Tongue (tissue), 3 donors: ENCODE measurements at places on chromosomes 3 and 15. TPM values are rescaled to one million over a fixed set of nuclear protein-coding genes. Genes with fewer than 3 reads are reported as not detected.
A peak's percentile ranks its signal among the peaks of the same experiment; 100 is the strongest.

The WNT7A gene
- total RNA-seq, result 0.10 TPM

The GOLGA6B gene
- total RNA-seq, result 0.21 TPM

The GATA2 gene
- 6.3 TPM for total RNA-seq

The SI gene
- not detected for total RNA-seq

- DNase-seq, result no peak
These were observed 1356.7 kb downstream of the SI start for GRCh38 chr3:163721596-163721995.

DNA sequence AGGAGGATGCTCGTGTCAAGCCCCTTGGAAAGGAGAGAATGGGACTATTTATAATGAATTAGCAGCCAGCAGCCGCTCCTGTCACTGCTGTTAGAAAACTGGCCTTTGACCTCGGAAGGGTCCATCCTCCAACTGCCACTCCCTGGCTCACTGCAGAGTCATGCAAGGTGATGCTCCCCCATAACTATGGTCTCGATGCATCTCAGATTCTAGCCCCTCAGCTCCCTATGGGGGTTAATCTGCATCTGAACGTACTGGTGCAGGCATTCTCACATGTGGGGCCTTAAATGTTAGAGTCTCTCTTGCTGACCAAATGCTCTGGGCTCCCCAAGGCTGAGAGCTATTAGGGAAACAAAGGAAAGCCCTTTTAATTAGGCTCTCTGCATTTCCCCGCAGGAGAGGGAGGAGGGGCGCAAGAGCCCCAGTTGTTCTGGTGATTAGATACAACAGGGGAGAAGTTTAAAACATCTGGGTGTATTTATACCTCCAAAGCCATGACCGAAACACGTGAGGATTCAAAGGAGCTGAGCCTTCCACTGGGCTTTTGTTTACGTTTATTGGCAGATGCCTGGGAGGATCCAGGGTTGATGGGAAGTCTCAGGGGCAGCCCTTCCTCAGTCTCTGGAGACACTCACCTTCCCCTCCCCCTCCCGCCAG lies 182.5 kb downstream of the OPA1 start:
- no peak for DNase-seq

GRCh38 chr3:172186607-172187006 lies 147.2 kb downstream of the FNDC3B start:
- DNase-seq, result no peak

DNA sequence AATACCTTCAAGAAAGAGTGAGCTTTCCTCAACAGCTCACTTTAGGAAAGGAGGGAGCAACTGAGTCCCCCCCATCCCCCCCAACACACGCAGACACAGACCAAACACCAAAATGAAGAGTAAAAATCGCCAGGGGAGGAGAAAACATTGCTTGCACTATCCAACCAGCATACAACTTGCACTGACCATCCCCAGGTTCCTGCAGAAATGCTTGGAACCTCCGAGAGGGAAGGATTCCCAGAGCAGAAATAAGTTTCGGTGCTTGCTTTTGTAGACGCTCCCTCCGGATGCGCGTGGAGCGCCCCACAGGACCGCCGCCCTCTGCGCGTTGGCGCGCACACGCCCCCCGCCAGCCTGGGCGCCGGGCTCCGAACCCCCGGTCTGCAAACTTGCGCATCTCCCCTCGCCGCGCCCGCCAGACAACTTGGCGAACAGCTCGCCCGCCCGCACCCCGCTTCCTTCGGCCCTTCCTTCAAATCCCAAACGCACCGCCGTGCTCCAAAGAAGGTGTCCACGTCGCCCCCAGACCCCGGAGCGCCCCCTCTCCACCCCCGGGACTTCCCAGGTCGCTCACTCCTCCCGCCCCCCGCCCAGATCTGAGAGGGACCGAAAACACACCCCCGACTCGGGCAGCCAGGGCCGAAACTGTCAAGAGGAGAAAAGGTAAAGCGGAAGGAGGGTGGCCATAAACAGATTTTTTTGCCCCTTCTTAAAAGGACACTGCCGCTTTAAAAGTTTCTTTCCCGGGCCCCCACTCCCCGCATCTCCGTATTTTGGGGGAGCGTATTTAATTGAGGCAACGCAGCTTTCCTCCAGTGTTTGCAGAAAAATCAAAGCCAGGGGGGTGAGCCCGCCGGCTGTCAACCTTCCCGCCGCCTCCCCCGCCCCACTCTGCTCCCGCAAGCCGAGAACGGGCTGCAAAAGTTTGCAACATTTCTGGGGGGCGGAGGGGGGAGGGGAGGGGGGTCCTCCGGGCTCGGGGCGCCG lies 859 bp downstream of the RORA start:
- DNase-seq, result peak; percentile 29

DNA sequence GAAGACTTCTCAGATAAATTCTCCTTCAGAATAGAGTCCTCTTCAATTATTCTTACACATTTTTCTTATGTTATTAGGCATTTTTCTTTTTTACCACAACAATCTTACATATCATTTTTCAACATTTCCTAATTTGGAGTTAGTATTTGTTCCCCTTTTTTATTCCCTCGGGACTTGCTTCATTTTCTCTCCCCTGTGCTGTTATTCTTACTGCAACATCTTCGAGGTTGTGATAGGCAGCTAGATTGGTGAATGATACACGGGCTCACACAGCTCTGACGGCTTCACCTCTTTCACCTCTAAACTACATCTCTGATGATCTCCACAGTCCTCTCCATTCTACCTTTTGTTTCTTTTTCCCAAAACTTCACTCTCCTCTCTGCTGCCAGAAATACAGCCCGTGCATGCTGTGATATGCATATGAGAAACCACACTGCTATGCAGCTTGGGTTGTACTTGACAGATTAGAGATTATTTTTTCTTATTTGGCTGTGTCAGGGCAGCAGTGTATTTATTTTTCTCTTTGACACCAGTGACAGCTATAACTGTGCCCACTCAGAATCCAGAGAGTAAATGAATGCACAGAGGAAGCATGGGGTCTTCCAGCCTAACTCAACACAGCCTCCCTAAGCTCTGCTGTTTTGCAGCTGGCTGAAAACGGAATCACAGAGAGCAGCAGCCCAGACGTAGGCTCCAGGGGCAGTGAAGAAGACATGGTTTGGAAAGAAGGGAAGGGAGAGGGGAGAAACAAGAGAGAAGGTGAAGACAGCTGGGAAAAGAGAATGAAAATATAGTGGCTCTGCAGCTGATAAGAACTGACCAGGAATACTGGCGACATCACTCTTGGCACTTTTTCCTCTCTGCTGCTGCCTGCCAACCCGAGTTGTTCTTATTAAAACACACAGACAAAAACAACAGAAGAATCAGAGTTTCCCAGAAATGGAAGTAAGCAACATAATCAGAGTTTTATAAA lies 61.8 kb downstream of the SLC9A9 start:
- DNase-seq, result peak; percentile 62

DNA sequence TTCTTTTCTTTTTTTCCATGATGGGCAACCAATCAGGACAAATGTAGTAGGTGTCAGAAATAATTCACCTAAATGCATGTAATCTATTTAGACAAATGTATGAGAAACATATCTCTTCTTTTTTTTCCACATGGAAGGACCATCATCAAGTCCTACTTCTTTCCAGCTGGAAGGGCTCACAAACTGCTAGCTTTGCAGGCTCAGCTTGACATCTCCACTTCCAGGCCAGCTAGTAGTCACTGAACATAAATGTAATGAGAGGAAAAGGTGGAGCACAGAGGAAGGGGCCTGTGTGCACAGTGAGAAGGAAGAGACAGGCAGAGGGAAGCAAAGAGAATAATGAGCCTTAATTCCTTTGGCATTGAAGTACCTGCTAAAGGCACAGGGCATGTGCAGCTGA lies 504.9 kb downstream of the MCTP2 start:
- no peak for DNase-seq

DNA sequence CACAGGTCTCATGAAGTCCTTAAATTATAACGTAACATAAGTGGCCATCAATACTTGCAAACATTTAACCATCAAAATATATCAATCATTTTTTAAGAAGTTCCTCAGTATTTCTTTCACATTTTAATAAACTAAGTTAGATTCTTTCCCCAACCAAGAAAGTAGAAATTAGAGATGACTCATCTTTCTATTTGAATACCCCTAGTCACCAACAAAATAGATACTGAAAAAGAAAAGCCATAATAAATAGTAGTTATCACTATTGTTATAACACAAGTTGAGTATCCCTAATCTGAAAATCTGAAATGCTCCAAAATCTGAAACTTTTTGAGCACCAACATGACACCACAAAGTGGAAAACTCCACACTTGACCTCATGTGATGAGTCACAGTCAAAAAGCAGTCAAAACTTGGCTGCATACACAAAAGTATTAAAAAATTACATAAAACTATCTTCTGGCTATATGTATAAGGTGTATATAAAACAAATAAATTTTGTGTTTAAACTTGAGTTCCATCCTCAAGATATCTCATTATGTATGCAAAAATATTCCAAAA lies 3.7 kb downstream of the SHQ1 start:
- no peak for DNase-seq

The CYP1A2 gene
- total RNA-seq, result not detected

DNA sequence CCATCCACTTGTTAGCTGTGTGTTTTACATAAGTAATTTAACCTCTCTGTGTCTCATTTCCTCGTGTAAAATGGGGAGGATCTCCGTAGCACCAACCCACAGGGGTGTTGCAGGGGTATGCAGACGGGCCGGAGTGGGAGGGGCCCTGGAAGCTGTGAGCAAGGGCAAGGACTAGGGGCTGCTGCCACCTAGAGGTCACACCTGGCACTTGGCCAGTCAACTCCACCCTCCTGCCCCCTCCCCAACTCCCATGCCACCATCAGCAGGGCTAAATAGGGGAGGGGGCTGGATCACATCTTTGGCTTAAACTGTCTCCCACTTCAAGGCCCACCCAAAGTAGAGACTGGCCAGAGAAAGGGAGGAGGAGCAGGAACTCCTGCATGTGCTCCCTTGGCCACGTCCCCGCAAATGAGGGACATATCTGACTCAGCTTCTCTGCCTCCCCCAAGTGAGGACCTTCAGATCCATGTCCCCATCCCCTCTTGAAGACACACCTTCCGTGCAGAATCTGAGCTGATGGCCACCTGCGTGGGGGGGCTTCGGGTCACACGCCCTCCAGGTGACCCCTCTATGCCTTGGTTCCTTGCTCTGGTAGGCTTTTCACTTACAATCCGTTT lies 2.6 kb downstream of the CCDC9B start:
- DNase-seq, result peak; percentile 83

- DNase-seq, result peak; percentile 49
These were observed 83.7 kb downstream of the CMSS1 start for GRCh38 chr3:99901200-99901926.

The IQCF5 gene
- total RNA-seq, result not detected

The ADAMTS9 gene
- total RNA-seq, result 165 TPM
